ENCODE measurements at places on chromosomes 3 and 15.

- peak; percentile 70 for DNase-seq
Observed at GRCh38 chr3:10242182-10243065, 5.8 kb upstream of the TATDN2 start.

- no peak for DNase-seq
Observed at GRCh38 chr3:157393113-157393512, 43.5 kb upstream of the PTX3 start.

DNA sequence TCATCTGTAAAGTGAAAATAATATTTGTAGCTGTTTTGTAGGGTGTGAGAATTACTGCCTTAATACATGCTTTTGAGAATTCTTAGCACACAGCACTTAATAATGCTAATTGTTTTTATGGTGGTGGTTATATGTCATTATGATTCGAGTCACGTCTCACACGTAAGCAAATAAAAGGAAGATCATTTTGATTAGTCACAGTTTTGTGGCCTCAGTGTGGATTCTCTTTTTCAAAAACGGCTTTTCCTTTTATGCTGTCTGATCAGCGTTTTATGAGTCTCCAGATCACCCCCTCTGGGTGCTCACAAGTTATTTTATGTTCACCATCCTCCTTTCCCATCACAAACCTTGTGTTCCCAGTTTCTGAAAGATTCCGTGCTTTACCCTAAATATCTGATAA is 255.6 kb upstream of the CNTN4 start:
- no peak for DNase-seq

DNA sequence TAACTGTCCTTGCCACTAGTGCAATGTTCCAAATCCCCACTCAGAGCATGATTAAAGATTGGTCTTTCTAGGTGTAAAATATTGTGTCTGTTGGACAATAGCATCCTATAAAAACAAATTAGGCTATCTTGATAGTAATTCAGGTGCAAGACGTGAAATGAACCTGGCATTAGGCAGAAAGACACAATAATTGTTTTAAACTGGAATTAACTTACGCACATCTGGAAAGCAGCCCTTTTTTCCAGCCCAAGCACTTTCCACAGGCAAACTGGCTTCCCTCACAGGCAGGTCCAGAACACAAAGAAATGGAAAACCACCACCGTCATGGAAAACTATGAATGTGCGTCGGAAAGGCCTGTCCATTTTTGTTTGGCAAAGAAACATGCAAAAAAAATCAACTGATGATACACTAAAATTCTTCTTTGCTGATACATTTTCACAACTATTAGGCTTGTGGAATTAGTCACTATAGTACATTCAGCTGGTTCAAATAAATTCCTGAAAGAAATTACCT is 474.7 kb upstream of the IL12A start:
- no peak for DNase-seq

DNA sequence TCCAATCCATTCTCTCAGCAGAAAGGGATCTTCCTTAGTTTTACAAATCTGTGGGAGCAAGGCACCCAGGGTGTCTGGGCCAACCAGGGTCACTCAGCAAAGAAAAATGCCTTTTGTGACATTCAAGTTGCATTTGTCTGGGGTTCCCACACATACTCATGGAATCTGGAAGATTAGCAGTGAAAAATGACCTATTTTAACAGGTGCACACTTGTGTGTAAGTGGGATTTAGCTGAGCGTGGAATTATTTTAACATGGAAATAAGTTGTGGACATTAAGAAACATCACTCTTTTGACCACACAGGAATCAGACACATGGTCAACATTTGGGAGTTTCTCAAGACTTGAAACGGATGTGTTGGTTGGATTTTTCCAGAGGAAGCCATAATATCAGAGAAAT is 234.9 kb downstream of the OPA1 start:
- no peak for DNase-seq

GRCh38 chr3:134344560-134344959 is 29.7 kb downstream of the AMOTL2 start:
- DNase-seq: no peak

DNA sequence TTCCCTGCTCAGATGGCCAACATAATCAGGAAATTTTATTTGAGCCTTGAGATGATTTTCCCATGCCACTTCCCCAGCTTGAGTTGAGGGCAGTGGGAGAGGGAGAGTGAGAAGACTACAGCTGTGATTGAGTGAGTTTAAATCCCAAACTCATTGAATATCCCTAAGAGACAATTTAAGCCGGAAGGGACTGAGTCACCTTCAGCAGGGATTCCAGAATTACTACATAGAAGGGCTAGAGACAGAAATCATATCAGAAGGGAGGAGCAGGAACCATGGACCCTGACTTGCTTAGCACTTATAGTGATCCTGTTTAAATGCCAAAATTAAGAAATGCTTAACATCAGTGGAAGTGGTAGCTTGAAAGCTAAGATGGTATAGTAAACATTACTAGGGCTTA is 312.2 kb upstream of the SLCO3A1 start:
- no peak for DNase-seq

GRCh38 chr15:101573951-101574350 is 78.2 kb downstream of the TM2D3 start:
- no peak for DNase-seq

- no peak for DNase-seq
Observed at GRCh38 chr3:188349351-188349901, 195.5 kb downstream of the LPP start.

DNA sequence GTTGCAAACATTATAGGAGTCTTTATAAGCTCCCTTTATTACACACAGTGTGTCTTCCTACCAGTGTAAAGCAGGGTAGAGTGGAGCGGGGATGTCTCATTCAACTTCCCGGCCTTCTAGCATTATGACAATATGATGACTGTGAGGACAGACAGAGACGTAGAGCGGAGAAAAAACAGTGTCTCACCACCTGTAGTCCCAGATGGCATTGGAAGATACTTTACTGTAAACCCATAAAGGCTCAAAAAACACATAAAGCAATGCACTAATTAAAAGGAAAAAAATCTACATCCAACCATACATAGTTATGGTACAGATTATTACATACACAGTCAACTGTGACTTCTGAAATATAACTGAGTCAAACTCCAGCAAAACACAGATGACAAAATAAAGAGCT is 383.7 kb downstream of the MAGI1 start:
- no peak for DNase-seq

DNA sequence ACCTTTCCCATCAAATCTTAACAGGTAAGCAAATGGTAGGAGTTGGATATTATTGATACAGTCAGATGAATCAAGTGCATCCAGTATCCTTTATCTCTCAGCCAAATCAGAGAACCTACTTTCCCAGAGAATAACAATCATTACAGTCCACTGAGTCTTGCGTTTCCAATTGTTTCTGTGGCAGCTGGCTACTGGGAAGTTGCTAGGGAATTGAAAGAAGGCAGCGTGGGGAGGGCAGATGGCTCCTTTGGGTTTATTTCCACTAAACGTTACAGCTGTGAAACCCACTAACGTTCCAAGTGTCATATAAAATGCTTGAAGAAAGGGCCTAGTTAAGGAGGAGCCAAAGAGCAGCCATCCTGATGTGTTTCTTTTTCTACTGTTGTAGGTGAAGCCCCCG is 78.4 kb downstream of the WDR72 start:
- no peak for DNase-seq

- no peak for DNase-seq
Observed at GRCh38 chr15:80856809-80857377, 77.7 kb downstream of the CEMIP start.

GRCh38 chr15:100893964-100894295 is 14.3 kb downstream of the ALDH1A3 start:
- DNase-seq: no peak
